ENCODE measurements at places on chromosomes 2 and 18. TPM values are rescaled to one million over a fixed set of nuclear protein-coding genes. Genes with fewer than 3 reads are reported as not detected.

The GAD1 gene
- 12.5 TPM for total RNA-seq

GRCh38 chr2:218711550-218711929, 905 bp downstream of the TTLL4 start:
- H3K4me1 ChIP-seq: peaks cover 8% of the 10 kb centered on the region
- DNase-seq: no peak
- H3K27ac ChIP-seq: peak overlapping the region; percentile 92

The ESPNL gene
- total RNA-seq: 0.85 TPM

GRCh38 chr18:27188309-27188708, 3.2 kb upstream of the CHST9 start:
- no peaks in the 10 kb centered on the region for H3K36me3 ChIP-seq
- no peak for DNase-seq
- no peak overlapping the region for H3K27ac ChIP-seq
- H3K4me3 ChIP-seq: no peak overlapping the region
- H3K27me3 ChIP-seq: peaks cover 17% of the 10 kb centered on the region

DNA sequence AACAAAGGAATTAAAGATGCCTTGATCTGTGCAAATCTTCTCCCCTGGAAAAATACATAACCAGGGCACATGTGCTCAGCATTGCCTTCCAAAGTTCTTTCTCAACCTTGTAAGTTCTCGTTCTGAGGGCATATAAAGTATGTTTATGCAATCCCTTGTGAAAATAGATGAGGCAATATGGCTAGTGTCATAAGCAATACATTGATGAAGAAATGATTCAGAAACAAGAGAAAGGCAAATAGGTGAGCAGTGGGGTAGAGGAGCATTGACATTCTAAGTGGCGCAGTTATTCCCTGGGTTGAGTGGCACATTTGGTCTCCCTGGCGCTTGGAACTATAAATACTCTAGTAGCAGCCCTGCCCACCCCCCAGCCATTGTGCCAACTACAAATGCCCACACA, 57.4 kb upstream of the PGAP1 start:
- no peak overlapping the region for H3K27ac ChIP-seq
- no peaks in the 10 kb centered on the region for H3K36me3 ChIP-seq
- H3K4me1 ChIP-seq: peaks cover 11% of the 10 kb centered on the region
- no peak overlapping the region for H3K4me3 ChIP-seq
- H3K27me3 ChIP-seq: no peaks in the 10 kb centered on the region
- no peak for DNase-seq

The TMEM169 gene
- 0.74 TPM for total RNA-seq

GRCh38 chr2:9965119-9965822, 13.8 kb downstream of the GRHL1 start:
- H3K4me3 ChIP-seq: no peak overlapping the region
- no peaks in the 10 kb centered on the region for H3K27me3 ChIP-seq
- no peaks in the 10 kb centered on the region for H3K4me1 ChIP-seq
- no peak overlapping the region for H3K27ac ChIP-seq
- no peak for DNase-seq

The RTP5 gene
- total RNA-seq: not detected

DNA sequence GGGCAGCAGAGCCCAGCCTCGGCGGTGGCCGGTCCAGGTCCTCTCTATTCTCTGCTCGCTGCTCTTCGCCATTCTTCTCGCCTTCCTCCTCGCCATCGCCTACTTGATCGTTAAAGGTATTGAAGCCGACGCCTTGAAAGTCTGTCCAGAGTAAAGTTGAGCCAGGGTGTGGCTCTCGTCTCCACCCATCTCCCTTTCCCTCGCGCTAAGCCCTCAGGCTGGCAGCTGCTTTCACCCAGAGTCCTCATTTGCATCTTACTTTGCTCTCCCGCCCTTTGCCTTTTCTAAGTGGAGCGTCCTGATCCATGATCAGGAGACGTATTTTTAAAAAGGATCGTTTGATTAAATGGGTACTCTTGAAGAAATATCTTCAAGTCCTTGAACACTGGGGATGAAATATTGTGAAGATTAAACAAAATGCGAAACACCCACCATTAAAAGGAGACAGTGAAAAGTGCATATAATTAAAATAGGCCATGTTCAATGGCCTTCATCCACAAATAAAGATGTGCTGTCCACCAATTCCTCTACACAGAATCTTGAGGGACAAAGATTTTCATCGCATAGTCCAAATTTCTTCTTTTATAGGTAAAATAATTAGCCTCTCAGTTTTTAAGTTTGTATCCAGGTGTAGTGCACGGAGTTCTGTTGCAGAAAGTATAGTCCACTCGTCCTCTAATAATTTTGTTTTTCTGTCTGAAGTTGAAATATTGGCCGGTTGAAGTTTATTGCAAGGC, 657 bp downstream of the ARL6IP6 start:
- no peaks in the 10 kb centered on the region for H3K27me3 ChIP-seq
- peak overlapping the region; percentile 98 for H3K27ac ChIP-seq
- H3K4me3 ChIP-seq: peak overlapping the region; percentile 96
- H3K36me3 ChIP-seq: peaks cover 30% of the 10 kb centered on the region

The BOLA3 gene
- total RNA-seq: 69.7 TPM

The STPG4 gene
- 0.36 TPM for total RNA-seq

DNA sequence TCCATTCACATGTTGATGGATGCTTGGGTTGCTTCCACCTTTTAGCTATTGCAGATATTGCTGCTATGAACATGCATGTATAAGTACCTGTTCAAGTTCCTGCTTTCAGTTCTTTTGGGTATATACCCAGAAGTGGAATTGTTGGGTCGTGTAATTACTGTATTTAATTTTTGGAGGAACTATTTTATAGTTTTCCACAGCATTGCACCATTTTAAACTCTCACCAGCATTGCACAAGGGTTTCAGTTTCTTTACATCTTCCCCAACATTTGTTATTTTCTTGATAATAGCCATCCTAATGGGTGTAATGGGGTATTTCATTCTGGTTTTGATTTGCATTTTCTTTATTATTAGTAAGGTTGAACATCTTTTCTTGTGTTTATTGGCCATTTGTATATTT, 16.0 kb downstream of the ACTR3 start:
- no peaks in the 10 kb centered on the region for H3K27me3 ChIP-seq
- peaks cover 11% of the 10 kb centered on the region for H3K4me1 ChIP-seq
- no peak overlapping the region for H3K27ac ChIP-seq
- H3K4me3 ChIP-seq: no peak overlapping the region

The IL37 gene
- not detected for total RNA-seq

The RSAD2 gene
- total RNA-seq: 0.44 TPM

DNA sequence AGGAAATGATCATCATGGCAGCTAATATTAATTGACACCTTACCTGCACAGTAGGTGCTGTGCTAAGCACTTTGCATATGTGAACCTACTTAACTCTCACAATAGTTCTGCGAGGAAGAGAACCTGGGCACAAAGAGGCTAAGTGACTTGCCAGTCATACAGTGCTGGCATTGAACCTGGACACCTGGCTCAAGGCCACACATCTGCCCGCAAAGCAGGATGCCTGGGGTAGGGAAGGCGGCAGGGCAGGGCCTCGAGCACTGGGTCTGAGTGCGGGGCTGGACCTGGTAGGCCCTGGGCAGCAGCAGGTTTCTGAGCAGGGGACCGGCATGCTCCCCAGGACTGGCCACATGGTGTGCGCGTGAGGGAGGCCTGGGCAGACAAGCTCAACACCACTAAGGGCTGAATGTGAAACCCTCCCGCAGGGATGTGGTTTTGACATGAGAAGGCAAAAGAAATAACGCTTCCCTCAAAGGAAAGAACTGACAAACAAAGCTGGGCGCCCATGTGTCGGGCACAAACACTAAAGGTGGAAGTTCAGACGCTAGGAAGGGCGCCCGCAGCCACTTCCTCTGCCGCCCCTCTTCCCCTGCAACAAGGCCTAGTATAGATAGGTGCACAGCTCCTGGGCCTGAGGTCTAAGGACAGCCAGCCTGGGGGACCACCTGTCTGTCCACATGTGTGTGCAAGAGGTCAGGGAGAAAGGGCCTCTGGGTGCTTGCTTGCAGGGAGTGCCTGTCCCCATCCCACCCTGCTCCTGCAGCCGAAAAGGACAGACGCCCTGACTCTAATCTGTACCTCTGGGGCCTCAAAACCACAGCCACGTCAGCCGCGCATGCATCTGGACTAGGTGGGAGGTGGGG, 92.5 kb downstream of the ZFP36L2 start:
- H3K27me3 ChIP-seq: no peaks in the 10 kb centered on the region
- H3K27ac ChIP-seq: no peak overlapping the region
- no peak overlapping the region for H3K4me3 ChIP-seq
- DNase-seq: no peak

DNA sequence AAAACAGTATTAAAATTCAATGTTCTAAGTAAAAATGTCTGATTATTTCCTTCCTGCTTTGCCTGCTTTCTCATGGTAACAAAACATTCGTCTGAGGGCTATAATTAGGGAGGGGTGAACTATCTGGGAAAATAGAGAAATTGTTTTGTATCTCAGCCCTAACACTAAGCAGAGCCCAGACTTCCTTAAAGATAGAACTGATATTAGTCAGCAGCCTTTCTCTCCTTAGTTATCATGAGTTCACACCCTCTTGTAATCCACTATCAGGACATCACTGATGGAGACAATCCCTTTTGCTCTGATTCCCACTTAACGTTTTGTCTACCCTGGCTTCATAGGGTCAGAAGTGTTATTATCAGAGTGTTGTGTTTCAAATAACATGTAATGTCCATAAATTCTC, 701.1 kb upstream of the ZEB2 start:
- no peaks in the 10 kb centered on the region for H3K27me3 ChIP-seq
- no peak overlapping the region for H3K4me3 ChIP-seq
- H3K27ac ChIP-seq: no peak overlapping the region
- H3K4me1 ChIP-seq: no peaks in the 10 kb centered on the region

DNA sequence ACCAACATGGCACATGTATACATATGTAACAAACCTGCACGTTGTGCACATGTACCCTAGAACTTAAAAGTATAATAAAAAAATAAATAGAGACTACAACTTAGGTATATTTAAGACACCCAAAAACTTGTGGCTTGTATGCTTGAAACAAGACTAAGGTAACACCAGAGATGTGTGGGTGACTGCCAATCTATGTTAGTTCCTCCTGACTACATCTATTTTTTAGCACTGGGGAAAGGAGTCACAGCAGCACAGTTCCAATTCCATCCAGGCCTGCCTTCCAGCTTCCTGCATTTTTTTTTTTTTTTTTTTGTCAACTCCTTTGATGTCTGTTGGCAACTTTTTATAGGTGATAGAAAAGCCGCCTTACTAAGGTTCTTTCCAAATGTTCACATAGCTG, 18.2 kb downstream of the C2orf69 start:
- H3K27me3 ChIP-seq: no peaks in the 10 kb centered on the region
- no peak overlapping the region for H3K27ac ChIP-seq
- peaks cover 32% of the 10 kb centered on the region for H3K36me3 ChIP-seq
- H3K4me1 ChIP-seq: no peaks in the 10 kb centered on the region

The WNT6 gene
- 8.1 TPM for total RNA-seq

DNA sequence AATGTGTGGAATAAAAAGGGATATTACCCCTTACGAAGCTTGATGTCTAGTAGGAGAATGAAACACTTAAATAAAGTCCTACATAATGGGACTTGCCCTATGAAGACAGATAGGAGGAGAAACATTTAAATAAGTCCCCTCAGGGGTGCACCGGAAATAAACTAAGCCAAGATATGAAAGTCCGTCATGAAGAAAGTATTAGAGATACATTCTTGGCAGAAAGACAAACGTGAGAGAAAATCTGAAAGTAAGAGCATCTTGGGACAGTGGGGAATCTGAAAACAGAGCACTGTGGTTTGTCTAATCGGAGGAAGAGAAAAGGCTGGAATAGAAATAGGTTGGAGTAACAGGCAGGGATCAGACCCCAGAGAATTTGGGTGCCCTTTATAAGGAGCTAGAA, 516.9 kb upstream of the DSEL start:
- H3K4me1 ChIP-seq: no peaks in the 10 kb centered on the region
- no peak overlapping the region for H3K27ac ChIP-seq
- no peak overlapping the region for H3K4me3 ChIP-seq

- H3K4me1 ChIP-seq: no peaks in the 10 kb centered on the region
- no peaks in the 10 kb centered on the region for H3K27me3 ChIP-seq
- DNase-seq: no peak
Measured at GRCh38 chr18:48784656-48785055, 166.1 kb downstream of the SMAD7 start.

DNA sequence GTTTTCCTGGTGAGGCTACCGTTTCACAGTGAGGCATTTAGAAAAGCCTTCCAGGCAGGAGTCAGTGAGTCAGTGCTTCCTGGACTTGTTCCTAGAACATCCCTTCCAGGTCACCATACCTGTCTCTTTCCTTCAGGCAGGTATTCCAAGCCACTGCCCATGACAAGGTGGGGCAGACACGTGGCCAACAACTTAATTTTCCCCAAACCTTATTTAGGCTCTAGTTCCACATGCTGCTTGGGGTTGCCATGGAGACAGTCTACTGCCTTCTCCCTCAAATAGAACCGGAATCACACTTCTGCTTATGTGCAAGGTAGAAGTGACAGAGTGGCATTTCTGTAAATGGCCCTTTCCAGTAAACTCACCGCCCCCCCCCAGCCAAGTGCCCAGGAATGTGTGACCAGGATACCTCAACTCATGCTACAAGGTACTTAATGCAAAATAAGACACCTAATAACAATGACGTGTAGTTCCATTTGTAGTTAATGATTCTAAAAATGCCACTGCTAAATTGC, 258.3 kb downstream of the PRKCE start:
- no peak overlapping the region for H3K27ac ChIP-seq
- DNase-seq: no peak
- no peaks in the 10 kb centered on the region for H3K36me3 ChIP-seq

DNA sequence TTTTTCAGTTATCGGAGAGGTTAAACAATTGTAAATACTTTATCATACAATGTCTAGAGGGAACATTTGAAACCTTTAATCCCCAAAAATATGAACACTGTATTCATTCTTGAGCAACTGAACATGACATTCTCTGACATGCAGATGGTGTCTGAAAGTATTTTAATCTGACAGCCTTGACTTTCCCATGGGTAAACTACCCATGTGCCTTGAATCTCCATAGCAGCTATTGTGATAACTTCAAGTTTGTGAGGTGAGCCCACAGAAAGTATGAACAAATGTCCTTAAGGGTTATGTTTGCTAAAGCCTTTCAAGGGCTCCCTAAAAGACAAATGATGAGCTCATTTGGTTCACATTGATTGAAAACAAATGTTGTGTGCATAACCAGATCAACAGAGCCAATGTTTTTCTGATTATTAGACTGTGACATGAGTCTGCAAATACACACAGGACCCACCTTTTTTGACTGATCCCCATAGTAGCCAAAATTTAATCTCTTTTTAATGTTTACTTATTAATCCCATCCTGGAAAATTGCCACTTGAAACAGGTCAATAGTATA, 1326.0 kb downstream of the LRP1B start:
- no peaks in the 10 kb centered on the region for H3K36me3 ChIP-seq
- no peaks in the 10 kb centered on the region for H3K4me1 ChIP-seq
- no peak overlapping the region for H3K4me3 ChIP-seq
- H3K27ac ChIP-seq: no peak overlapping the region

GRCh38 chr2:120142528-120143219, 80.5 kb downstream of the TMEM185B start:
- H3K4me1 ChIP-seq: no peaks in the 10 kb centered on the region
- H3K4me3 ChIP-seq: no peak overlapping the region
- DNase-seq: no peak
- no peaks in the 10 kb centered on the region for H3K27me3 ChIP-seq
- H3K36me3 ChIP-seq: peaks cover under 1% of the 10 kb centered on the region

The UGT1A10 gene
- total RNA-seq: not detected

- H3K4me1 ChIP-seq: peaks cover 37% of the 10 kb centered on the region
- H3K4me3 ChIP-seq: no peak overlapping the region
- H3K27me3 ChIP-seq: no peaks in the 10 kb centered on the region
- no peak for DNase-seq
Measured at GRCh38 chr2:43175876-43176275, 50.5 kb downstream of the ZFP36L2 start.

The SMYD1 gene
- not detected for total RNA-seq
